Anterior cingulate cortex (tissue), 58 donors: ENCODE measurements at places on chromosomes 3 and 15.

DNA sequence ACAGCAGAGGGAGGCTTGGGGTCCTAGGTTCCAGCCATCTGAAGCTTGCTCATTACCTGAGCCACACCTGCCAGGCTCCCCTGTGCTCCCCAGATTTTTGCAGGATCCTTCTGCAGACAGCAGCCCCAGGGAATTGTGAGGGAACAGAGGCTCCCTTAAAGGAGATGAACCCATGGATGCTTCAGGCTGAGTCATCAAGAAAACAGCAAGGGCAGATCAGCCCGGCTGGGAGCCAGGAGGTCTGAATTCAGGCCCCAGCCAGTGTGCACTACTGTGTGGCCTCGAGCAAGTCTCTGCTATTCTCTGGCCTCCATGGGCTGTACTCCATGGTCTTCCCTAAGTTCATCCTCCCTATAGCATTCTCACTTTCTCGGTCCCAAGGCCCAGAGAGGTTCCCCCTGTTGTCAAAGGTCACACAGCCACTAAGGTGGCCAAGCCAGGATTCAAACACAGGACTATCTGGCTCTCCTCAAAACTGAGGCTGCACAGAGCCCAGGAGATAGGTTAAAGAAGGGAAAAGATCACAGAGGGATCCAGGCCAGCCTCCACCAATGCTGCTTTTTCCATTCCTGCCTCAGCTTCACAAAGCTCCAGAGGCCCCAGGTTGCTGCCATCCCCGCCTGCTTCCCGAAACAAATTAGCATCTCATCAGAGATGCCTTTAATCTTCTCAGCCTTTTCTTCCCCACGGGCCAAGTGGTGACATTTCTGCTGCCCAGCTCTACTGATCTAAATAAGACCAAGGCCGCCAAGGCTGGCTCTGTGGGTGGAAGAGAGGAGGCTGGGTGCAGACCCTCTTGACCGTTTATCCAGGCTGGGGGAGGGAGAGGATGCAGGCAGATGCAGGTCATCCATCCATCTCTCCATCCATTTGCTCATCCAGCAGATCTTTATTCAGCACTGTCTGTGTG, 21.2 kb upstream of the GRIP2 start:
- DNase-seq: no peak

- DNase-seq: no peak
Measured at GRCh38 chr3:59566481-59566975, 516.7 kb upstream of the CFAP20DC start.

DNA sequence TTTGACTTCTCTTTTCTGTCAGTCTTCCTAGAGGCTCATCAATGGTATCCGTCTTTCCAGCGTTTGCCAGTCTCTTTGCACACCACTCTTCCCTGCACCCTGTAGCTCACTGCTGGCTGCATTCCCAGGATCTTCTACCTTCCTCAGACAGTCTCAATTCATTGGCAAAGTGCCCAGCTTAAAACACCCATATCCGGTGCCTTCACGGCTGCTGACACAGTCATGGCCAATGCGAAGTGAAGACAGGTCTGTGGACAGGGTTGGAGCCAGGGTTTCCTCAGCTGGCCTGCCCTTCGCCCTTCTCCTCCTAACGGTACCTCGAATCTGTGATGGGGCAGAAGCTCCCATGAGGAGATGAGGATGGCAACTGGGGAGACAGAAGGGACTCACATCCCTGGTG, 36.1 kb downstream of the PTH1R start:
- no peak for DNase-seq

- DNase-seq: no peak
Measured at GRCh38 chr3:195021692-195022091, 249.3 kb downstream of the XXYLT1 start.

DNA sequence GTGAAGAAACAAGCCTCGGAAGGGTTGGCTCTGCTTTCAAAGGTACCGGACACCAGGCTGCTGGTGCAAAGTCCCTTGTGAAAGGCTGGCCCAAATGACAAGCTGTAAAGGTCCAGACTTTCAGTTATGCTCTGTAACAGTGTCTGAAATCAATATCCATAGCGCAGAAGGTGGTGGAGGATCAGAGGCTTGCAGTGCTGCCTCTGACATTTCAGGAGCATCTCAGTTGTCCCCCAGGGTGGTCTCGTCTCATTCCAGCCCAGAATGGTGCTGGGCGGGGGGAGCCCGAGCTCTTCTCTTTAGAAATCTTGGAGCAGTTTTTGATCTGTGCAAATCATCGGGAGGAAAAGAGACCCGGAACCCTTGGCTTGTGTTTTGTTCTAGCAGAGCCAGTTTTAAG, 402.3 kb upstream of the RGMA start:
- no peak for DNase-seq

DNA sequence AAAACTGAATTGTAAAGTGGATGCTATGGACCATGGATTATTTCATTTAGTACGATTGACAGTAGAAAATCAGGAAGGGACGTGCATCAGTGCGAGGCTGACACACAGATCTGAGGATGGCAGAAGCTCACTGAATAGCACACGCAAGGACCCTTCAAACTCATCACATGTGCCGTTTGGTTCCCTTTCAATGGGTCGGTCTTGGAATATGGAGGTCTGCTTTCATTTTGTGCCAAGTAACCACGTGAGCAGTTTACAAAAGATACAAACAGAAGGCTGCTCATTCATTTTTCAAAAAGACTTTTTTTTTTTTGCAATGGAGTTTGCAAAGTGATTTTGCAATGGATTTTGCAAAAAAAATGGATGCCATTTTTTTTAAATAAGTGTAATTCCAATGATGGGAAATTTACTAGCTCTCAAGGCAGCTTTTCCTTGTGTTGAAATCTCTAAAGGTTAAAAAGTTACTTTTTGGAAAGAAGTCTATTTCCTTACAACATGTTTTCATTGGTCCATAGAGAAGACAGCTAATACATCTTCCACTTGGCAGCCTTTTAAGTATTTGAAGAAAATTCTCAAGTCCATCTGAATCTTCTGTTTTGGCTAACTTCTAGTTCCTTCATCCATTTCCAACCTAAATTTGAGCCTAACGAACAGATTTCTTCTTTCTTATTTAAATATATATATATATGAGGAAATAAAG, 392.3 kb upstream of the TPRG1 start:
- no peak for DNase-seq

- DNase-seq: no peak
Measured at GRCh38 chr15:78060232-78060631, 17.3 kb downstream of the TBC1D2B start.

GRCh38 chr3:193372783-193373182, 5.8 kb downstream of the ATP13A5 start:
- no peak for DNase-seq

DNA sequence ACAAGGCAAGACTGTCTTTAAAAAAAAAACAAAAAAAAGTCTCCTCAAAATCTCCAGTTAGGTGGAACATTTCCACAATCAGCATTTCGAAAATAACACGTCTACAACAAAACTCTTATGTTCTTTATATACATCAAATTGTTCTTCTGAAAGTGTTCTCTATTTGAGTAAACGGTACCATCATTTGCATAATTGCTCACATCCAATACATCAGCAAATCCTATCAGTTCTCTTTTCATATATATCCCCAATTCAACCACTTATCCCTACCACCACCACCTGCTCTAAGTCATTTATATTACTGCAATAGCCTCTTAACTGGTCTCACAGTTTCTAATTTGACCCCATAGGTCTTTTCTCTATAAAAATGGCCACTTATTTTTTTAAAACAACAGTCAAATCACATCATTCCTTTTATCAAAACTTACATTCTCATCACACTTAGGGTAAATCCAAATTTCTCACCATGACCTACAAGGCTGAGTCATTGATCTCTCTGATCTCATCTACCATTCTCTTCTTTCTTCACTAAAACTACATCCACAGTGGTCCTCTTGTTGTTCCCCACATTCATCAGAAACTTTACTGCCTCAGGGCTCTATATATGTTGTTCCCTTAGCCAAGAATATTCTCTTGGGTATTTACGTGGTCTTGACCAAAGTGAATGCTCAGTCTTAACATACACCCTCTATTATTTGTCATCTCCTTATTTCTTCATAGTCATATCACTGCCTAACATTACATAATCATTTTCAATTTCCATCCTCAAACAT, 237.0 kb downstream of the SCAPER start:
- DNase-seq: no peak

DNA sequence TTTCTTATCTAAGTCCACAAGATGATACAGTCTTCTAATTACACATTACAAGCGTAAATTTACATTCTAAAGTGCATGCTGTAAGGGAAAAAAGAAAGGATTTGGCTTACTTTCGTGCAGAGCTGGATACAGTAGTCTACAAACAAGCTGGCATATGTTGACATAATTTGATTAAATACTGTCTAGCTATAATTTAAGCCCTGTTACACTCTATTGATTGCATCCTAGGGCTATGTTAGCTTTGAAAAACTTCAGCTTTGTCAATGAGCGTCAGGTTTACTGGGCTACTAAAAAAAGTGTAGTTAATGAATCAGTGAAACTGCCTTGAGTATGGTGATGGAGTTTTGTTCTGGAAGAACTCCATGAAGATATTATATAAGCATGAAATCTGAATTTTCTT, 24.5 kb upstream of the PLCL2 start:
- no peak for DNase-seq

- DNase-seq: no peak
Measured at GRCh38 chr3:72968266-72968664, 28.3 kb upstream of the PPP4R2 start.

DNA sequence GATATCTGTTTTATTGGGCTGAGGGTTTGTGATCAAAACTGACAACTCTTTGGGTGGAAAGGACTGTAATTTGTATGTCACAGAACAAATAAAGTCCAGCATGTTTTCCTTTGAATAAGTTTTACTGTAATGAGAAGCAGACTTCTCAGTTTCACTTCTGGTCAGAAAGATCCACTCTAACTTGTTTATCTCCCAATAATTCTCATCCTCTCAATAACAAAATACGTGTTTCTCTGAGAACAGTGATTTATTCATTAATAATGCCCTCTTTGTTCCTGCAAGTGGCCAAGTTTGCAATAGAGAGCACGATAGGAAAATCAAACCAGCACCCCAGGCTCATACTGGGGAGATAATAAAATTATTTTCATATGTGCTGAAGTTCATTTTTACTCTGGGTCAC, 190.6 kb downstream of the CNTN3 start:
- DNase-seq: no peak

DNA sequence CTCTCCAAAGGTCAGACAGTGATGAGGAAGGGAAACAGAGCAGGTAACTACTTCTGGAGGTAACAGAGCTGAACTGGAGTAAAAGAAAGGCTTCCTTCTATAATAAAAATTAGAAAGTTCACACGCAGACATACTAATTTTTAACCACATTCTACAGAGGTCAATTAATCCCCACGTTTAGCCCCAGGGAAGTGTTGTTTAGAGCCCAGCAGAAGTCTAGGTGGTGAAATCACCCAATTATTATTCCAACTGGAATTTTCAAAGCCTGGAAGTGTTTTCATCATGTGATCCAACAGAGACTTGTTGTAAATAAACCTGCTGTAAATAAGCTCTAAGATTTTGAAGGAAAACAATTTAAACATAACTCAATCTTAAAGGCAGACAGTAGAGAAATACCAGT, 6.8 kb downstream of the ALDH1A2 start:
- DNase-seq: no peak
